ENCODE measurements at places on chromosomes 7 and 10.
A peak's percentile ranks its signal among the peaks of the same experiment; 100 is the strongest.

DNA sequence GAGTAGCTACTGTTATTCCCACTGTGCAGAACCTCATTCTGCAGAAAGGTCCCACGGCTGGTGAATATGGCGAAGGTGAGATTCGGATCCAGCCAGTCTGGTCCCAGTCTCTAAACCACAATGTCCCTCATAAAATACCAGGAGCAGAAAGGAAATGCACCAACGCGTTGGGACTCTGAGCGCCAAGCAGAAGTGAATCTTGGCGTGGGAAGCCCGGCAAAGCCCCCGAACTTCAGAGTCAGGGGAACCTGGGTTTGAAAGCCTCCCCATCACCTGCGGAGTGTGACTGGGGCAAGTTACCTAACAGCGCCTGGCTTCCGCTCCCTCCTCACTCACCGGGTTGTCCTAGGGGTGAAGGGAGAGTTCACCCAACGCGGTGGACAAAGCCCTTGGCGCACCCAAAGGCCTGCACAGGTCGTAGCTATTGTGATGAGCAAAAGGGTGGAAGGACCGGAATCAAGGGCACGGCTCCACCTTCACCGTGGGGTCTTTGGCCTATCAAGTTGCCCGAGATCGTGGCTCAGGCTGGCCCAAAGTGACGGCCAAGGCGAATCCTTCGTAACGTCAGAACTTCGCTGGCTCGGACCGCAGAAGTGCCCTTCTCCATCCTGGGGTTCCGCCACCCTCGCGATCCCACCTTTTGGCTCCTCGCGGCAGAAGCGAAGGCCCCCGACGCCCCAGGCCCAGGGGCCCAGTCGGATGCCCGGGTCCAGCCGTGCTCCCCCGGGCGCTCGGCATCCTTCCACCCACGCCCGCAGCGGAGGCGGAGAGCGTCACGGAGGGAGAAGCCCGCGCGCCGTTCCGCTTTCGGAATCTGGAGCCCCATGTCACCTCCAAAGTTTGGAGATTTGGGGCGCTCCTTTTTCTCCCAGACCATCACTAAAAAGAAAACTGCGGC lies 811 bp downstream of the RGS10 start:
- ATAC-seq: no peak

DNA sequence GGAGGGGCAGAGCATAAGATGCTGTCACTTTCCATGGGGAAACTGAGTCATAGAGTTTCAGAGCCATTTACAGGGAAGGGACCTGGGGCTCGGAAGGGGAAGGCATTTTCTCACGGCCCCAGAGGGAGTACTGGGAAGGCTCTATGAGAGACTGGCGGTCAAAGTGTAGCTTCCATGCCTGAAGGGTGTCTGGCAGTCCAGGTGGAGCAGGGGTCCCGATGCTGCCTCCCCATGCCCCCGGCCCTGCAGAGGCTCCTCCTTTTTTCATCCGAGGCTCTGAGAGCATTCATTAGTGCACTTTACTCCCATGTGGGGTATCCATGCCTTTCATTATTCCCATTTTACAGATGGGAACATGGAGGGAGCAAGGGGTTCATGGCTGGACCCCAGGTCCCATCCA lies 27.9 kb upstream of the PCBD1 start:
- no peak for ATAC-seq

GRCh38 chr7:118753479-118753878 lies 529.0 kb downstream of the ANKRD7 start:
- no peak for ATAC-seq

DNA sequence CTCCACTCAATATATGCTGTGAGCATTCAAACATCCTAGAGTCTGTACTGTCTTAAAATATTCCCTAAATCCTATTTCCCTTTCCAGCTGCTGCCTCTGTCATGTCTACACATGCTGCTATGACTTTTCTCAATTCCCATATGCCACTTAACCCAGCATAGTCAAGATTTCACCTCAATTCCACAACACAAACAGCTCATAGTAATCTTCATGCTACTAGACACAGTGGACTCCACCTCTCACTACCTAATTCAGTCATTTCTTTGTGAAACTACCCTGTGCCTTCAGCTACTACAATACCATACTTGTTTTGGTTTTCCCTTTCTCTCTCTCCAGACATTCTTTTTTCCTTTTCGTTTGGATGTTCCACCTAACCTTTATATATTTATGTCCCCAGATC lies 45.5 kb downstream of the GSAP start:
- no peak for ATAC-seq

DNA sequence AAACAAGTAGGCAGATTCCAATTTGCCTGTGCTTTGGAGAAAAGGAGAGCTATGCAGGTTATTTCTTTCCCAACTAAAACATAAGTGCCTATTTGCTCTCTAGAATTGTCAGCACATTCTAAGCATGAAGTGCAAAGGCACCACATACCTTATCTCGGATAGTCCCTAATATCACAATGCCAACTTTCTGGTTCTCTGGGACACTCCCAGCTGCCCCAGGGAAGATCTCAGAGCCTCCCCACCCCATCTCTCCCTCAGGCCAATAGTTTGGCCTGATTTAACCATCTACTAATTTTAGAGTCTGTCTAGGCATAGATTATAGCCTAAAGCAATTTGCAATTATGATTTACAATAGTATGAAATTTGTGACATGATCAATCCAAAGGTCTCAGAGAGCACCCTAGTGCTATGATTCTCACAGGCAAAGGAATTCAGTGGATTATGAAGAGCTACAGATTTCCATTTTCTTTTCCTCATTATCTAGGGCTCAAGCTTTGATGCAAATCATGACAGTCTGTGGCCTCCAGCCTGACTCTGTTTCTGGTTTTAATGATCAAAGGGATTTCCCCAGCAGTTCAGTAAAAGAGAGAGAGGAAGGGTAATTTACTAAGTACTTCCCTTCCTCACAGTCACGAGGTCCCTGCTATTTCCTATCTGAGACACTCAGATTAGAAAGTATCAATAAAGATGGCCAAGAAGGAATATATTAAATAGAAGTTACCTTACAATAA lies 29.0 kb upstream of the IL6 start:
- peak; percentile 74 for ATAC-seq

- no peak for ATAC-seq
Measured at GRCh38 chr10:123530166-123530870, 135.8 kb upstream of the GPR26 start.

GRCh38 chr7:27031289-27032172 lies 64.3 kb downstream of the HOXA1 start:
- ATAC-seq: no peak

DNA sequence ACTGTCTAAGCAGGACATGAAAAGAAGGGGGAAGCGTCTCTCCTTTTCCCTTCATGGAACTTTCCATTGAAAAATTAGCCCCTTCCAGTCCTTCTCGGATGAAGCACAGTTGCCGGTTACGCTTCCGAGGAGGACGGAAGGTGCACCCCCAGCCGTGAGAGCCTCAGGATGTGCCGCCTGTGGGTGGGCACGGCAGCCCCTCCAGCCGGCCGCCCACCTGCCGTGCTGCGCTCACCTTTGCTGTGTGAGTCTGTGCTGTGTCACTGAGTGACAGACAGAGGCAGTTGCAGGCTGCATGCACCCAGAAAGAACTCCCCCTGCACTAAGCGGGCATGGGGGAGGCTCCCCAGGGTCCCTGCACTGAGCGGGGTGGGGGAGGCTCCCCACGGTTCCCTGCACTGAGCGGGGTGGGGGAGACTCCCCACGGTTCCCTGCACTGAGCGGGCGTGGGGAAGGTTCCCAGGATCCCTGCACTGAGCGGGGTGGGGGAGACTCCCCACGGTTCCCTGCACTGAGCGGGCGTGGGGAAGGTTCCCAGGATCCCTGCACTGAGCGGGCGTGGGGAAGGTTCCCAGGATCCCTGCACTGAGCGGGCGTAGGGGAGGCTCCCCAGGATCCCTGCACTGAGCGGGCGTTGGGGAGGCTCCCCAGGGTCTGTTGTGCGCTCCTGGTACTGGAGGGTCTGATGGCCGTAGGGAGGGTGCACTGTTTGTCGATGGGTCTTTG lies 74.2 kb downstream of the DNAJB6 start:
- no peak for ATAC-seq

DNA sequence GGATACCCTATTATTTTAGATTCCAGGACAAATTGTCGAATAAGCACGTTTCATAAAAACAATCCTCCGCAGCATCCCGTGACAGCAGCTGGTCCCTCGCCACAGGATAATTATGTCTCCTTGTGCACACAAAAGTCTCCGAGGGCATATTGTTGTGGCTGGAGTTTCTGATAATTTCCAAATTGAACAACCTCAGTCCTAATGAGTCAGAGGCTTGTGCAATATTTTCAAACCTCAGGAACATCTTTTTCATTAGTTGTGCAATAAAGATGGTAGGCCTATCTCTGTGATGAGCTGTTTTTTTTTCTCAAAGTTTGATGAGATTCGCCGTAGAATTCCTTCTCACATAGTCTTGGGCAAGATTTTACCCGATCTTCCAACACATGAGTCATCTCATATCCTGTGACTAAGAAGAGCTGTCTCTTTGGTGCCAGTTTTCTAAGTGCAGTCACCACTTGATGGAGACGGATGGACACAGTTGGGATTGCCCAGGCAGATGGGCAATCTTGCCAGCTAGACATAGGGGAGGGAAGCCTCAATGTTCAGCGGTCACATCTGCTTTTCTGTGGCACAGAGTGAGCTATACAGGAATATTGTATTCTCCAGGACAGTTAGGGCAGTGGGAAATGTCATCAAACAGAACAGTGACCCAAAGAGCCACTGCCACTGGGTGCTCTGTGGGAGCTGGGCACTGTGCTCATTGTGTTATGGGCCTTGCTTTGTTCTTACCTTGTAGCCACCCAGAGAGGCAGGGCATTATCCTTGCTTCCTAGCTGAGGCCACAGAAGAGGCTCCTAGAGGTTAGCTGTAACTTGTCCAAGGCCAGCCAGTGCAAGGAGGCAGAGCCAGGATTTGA lies 7.8 kb downstream of the HTRA1 start:
- ATAC-seq: no peak

DNA sequence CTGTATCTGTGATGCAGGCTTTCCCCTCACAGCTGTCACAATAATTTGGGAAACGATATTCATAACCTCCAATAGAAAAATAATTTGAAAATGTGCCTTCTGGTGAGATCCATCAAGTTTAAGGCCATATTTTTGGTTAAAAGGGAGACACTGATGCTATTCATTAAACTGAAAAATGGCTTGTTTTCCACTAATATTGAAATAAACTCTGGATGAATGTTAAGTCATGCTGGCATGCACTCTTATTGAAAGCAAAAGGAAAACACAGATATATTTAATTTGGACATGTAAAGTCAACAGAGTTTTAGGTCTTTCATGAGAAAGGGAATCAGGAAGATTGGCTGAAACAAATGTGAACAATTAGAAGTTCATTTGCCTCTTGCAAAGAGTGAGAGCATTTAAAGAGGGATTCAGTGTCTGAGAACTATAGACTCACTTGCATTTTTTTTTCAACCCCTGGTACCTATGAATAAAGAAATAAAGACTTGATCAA lies 879.2 kb downstream of the LRMDA start:
- no peak for ATAC-seq

- ATAC-seq: no peak
Measured at GRCh38 chr7:123797673-123798531, 47.1 kb upstream of the HYAL4 start.

DNA sequence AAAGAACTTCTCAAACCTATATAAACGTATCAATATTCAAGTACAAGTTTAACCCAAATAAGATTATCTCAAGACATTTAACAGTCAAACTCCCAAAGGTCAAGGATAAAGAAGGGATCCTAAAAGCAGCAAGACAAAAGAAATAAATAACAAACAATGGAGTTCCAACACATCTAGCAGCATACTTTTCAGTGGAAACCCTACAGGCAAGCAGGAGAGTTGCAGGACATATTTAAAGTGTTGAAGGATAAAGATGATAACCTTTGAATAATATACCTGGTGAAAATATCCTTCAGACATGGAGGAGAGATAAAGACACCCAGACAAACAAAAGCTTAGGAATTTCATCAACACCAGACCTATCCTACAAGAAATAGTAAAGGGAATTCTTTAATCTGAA lies 82.8 kb downstream of the TES start:
- ATAC-seq: no peak

GRCh38 chr7:132899833-132900232 lies 182.1 kb downstream of the CHCHD3 start:
- ATAC-seq: no peak

GRCh38 chr7:17619196-17619818 lies 320.9 kb downstream of the AHR start:
- no peak for ATAC-seq

Data from motor neuron (in vitro differentiated cells).